Dorsolateral prefrontal cortex (tissue), 122 donors: ENCODE measurements at places on chromosomes 6 and 20. TPM values are rescaled to one million over a fixed set of nuclear protein-coding genes. Genes with fewer than 3 reads are reported as not detected.

The SYNDIG1 gene
- total RNA-seq: 42.5 TPM

The VSTM2L gene
- total RNA-seq: 164 TPM

The NRSN1 gene
- 100 TPM for total RNA-seq

The ZNF165 gene
- 0.47 TPM for total RNA-seq

The AHCY gene
- 29.7 TPM for total RNA-seq

The CAP2 gene
- total RNA-seq: 37.5 TPM

The CST5 gene
- total RNA-seq: not detected

The GGT7 gene
- 80.3 TPM for total RNA-seq

The SNHG17 gene
- 27.4 TPM for total RNA-seq

The TRIM10 gene
- total RNA-seq: not detected
